ENCODE measurements at places on chromosomes 2 and 18.

DNA sequence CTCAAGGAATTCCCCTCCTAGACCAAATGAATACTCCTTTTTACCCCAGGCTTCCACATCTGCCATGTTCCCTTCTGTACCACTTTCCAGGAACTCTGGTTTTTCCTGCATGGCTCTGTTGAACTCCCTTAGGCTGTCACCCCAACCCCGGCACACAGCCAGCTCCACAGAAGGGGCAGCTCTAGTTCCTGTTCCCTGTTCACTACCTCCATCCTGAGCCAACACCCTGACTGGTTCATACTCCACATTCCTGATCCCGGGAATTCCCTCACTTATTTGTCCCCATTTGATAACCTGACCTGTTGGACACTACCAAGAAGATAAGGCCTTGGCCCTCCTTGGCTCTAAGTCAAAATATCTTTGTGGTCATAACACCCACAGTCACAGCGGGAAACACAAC lies 280.9 kb upstream of the RAB6C start:
- no peak for DNase-seq

- no peak for DNase-seq
These were observed 35.4 kb downstream of the ANKRD29 start for GRCh38 chr18:23627321-23627720.

DNA sequence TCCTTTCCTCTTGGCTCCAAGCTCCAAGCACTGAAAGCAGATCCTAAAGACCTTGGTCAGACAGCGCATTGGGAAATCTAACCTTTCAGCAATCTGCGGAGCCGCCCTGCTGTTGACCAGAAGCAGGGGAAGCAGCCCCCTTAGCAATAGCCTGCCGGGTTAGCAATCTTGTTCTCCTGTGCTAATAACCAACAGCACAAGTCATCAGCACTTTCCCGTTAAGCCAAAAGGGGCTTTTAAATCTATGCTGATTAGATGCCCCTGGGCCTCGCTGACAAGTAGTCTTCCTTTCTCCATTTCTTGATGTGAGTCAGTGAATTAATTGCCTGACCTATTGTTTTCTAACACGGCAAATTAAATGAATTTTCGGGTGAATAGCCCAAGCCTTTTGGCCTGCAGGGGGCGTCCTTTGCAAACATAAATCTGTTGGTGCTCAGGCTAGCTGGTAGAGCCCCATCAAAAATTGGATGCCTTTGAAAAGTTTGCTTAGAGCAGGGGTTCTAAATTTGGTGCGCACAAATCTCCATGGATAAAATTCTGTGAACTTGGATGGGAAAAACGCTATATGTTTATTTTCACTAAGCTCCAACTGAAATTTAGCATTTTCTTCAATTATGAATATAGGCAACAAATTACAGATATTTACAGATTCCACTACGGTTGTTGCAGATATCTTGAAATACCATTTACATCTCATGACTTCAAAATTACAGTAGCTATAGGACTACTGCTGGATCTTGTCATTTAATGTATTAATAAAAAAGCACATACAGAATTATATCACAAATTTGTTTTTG lies 24.6 kb downstream of the MAIP1 start:
- DNase-seq = peak; percentile 92

DNA sequence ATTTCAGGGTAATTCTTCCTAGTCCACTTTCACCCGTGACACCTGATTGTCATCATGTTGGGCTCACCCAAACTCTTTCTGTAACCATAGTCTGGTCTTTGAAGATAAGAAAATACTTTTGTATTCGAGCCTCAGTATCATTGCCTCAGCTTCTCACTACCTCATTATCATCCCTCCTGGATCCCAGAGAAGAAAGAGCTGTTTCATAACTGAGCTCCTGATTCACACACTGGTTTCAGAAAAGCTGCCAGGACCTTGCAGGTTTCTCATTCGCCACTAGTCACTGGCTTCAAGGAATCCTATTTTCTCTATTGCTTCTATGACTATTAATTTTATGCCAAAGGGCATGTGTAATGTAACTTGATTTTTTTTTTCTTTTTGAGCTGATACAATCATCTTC lies 2.9 kb upstream of the CRIM1 start:
- DNase-seq = no peak

DNA sequence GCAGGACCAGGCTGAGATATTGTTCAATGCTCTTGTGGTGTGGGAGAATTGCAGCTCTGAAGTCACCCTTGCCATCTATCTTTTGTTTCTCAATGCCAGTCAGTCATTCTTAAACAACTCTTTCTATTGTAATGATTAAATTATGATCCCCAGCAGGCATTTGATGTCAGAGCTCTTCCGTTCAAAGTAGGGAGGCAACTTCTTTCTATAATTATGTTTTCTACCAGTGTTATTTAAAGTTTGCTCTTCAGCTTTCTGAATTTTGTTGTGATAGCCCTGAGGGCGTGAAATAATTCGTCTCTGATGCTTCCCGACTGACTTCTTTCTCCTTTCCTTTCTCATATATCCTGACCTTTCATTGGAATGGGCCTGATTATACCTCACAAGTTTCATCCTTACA lies 161.4 kb upstream of the KLHL14 start:
- DNase-seq = no peak

- no peak for DNase-seq
These were observed 193.2 kb downstream of the LNPK start for GRCh38 chr2:175808858-175809257.

DNA sequence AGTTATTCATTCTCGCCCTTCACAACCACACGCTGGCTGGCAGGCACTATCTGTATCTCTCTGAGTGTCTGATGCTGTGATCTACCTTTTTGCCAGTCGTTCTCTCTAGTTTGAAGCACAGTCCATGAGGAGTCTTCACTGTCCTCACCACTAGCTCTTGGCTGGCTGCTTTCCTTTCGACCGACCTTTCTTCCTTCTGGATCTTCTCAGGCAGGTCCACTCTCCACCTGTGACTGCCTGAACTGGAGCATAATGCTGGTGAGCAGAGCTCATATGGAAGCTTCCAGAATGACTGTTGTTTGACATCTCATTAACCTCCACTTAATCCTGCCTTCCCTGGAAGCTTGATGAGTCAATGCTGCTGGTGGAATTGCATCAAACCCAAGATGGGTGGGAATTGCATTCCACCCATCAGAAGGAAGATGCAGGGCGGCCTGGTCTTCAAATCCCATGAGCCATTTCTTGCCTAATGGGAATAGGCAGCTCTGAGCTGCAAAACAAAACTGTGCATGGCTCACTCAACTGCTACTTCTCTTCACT lies 283.5 kb upstream of the HDAC4 start:
- no peak for DNase-seq

GRCh38 chr2:27754138-27754588 lies 17.4 kb upstream of the MRPL33 start:
- DNase-seq = peak; percentile 92

DNA sequence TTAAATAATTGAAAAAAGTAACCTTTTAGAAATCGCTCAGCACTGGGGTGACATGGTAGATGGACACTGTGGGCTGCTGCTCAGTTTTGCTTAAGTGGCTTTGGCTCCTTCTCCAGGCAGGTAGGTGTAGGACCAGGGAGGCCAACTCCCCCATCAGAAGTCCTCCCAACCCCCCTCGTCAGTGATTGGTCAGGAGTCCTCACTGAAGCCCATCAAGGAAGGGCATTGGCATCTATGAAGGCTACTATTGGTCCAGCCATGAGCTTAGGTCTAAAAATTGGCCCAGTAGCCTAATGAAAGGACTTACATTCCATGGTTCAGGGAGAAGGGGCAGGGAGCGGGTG lies 34.7 kb downstream of the ST3GAL5 start:
- peak; percentile 49 for DNase-seq

- no peak for DNase-seq
These were observed 217.9 kb downstream of the UBE2E3 start for GRCh38 chr2:181198183-181198864.

DNA sequence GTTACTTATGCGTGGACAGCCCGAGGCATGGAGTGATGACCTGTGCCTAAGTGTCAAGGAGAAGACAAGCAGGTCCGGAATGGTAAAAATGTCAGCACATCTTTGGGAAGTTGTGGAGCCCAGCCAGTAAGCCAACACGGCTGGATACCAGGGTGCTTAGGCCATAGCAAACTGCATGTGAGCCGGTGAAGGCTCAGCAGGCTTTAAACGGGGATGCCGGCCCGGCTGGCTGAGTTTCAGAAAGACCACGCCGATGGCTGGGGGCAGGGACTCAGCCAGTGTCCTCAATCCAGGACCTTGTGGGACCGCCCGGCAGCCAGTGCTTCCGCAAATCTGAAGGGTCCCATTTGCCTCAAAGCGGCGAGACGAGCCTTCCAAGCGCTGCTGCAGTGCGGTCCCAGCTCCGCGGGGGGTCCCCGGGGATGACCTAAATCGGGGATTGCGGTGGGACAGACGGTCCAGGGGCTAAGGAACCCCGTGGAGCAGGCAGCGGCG lies 946 bp upstream of the AGAP1 start:
- DNase-seq = no peak

All from activated naive CD4-positive, alpha-beta T cell treated with anti-CD3 and anti-CD28 coated beads for 36 hours (primary cell).